Mesothelial cell of epicardium (in vitro differentiated cells): ENCODE measurements at places on chromosomes 6 and 20.

GRCh38 chr20:11766961-11767360, 150.7 kb upstream of the BTBD3 start:
- H3K4me3 ChIP-seq, result no peak overlapping the region
- no peaks in the 10 kb centered on the region for H3K36me3 ChIP-seq
- peaks cover 25% of the 10 kb centered on the region for H3K4me1 ChIP-seq
- no peak for DNase-seq
- H3K27ac ChIP-seq, result no peak overlapping the region

GRCh38 chr20:41003143-41003935, 25.3 kb upstream of the TOP1 start:
- DNase-seq, result no peak
- peaks cover 1% of the 10 kb centered on the region for H3K36me3 ChIP-seq
- peaks cover 31% of the 10 kb centered on the region for H3K4me1 ChIP-seq
- no peaks in the 10 kb centered on the region for H3K27me3 ChIP-seq
- no peak overlapping the region for H3K4me3 ChIP-seq
- peak overlapping the region; percentile 88 for H3K27ac ChIP-seq

DNA sequence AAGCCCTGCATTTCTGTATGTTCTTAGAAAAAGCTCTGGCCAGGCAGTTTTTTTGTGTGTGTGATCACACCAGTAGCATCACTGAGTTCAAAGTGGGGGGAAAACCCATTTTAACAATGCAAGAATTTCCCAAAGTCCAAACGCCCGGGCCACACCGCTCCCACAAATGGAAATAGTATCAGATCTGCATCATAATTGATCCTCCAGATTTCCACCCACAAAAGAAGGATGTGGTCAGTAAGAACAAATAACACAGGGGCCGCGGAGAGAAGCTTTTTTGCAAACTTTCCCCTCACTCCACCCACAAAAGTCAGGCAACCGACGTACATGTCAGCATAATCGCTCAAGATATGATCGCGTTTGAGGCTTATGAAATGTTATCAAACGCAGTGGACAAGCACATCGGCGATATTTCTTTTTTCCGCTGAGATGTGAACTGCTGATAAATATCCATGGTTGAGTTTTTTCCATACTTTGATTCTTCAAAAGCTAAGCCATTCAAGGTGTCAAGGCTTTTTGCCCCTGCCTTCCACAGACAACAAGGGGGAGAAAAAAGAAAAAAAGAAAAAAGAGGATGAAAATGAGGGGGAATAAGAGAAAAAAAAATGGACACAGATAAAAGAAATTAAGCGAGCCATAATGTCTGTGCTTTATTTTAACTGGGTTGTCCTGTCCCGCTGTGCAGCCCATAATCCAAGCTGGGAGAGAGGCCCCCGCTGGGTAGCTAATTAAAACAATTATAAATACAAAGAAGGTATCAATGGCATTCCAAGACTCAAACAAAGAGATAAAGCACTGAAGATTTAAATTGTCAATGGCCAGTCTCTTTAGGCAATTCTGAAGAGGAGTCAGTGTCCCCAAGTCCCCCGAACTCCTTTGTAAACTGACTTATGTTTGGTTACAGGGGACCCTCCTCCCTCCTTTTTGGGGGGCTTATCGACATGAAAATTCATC, 143.5 kb downstream of the ZFP64 start:
- no peak for DNase-seq
- H3K4me1 ChIP-seq, result peaks cover 21% of the 10 kb centered on the region
- no peaks in the 10 kb centered on the region for H3K27me3 ChIP-seq
- peak overlapping the region; percentile 40 for H3K4me3 ChIP-seq

- peaks cover 54% of the 10 kb centered on the region for H3K4me1 ChIP-seq
- peak overlapping the region; percentile 83 for H3K27ac ChIP-seq
- H3K4me3 ChIP-seq, result no peak overlapping the region
These were observed 17.7 kb downstream of the SNX9 start for GRCh38 chr6:157840776-157841175.

GRCh38 chr6:140806431-140806830, 1326.3 kb upstream of the GJE1 start:
- no peak for DNase-seq
- H3K27me3 ChIP-seq, result no peaks in the 10 kb centered on the region
- H3K36me3 ChIP-seq, result peaks cover 2% of the 10 kb centered on the region
- H3K4me3 ChIP-seq, result no peak overlapping the region

DNA sequence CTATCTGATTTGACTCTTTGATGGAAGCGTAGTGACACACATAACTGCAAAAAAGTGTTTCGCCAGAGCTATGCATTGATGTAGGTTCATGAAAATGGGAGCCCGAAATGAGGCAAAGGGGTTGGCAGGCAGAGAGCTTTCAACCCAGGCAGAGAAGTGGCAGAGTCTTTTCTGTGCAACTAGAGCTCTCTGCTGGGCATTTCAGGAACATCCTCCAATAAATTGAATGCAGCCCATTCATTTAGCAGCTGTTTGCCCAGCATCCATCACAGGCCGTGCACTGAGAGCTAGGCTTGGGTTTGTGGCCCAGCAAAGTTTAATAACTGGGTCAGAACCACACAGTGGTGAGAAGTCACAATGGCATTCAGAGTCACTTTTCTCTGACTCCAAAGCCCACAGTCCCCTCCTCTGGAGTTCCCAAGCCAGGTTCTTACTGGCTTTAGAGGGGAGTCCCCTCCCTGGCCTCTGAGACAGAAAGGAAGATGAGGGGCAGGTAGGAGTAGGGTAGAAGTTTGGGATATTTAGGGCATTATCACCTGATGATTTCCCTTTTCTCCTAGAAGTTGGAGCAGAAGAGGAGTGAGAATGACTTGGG, 31.8 kb upstream of the ELMO2 start:
- H3K36me3 ChIP-seq, result peaks cover 4% of the 10 kb centered on the region
- no peaks in the 10 kb centered on the region for H3K4me1 ChIP-seq
- no peak overlapping the region for H3K27ac ChIP-seq
- no peak for DNase-seq
- H3K4me3 ChIP-seq, result no peak overlapping the region

DNA sequence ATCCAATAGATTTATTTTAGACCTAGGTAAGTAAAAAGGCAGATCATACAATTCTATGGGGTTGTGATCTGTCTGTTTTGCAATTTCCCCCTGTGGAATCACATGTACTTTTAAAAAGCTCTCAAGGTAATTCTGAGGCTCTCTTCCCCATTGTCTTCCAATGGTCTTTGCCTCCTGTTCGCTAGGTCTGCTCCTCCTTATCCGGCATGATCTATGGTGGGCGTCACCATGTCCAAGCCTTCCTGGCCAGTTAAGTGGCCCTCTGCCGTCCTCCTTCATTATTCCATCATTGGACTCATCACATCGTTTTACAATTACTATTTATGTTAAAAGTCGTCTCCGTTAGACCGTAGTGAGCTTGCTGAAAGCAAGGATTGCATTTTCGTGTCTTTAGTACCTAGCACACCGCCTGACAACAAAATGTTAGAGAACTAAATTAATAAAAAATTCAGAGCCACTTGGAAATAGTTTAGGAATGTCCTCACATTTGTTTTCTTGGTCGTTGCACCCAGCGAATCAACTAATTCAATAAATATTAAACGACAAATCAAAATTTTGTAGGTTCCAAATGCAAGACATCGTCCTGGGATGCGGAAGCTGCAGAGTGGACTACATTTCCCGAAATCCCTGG, 2.2 kb upstream of the STXBP5 start:
- no peak for DNase-seq
- H3K27me3 ChIP-seq, result no peaks in the 10 kb centered on the region
- peaks cover 27% of the 10 kb centered on the region for H3K4me1 ChIP-seq
- peak overlapping the region; percentile 98 for H3K27ac ChIP-seq

DNA sequence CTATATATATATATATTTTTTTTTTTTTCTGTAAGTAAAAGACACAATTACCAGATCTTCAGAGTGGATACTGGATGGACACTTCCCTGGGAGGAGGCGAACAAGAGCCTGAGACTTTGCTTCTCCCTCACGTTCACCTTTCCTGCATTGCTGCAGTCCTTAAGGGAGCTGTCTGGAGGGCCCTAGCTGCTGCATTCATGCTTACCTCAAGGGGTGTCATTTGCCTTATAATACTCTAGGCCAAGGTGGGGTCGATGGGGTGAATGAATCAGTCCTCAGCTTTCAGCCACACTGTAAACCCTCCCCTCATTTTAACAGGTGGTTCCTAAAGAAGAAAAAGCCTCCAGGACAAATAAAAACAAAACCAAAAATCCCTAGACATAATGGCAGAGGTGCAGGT, 34.8 kb upstream of the CD83 start:
- H3K36me3 ChIP-seq, result no peaks in the 10 kb centered on the region
- H3K27ac ChIP-seq, result no peak overlapping the region
- no peak overlapping the region for H3K4me3 ChIP-seq
- DNase-seq, result no peak
- peaks cover 7% of the 10 kb centered on the region for H3K4me1 ChIP-seq

GRCh38 chr6:106939848-106940247, 34.7 kb downstream of the CD24 start:
- no peaks in the 10 kb centered on the region for H3K36me3 ChIP-seq
- no peaks in the 10 kb centered on the region for H3K4me1 ChIP-seq
- no peaks in the 10 kb centered on the region for H3K27me3 ChIP-seq

GRCh38 chr20:23659989-23660837, 22.5 kb upstream of the CST3 start:
- no peak overlapping the region for H3K27ac ChIP-seq
- H3K36me3 ChIP-seq, result no peaks in the 10 kb centered on the region
- no peak for DNase-seq
- H3K27me3 ChIP-seq, result no peaks in the 10 kb centered on the region

DNA sequence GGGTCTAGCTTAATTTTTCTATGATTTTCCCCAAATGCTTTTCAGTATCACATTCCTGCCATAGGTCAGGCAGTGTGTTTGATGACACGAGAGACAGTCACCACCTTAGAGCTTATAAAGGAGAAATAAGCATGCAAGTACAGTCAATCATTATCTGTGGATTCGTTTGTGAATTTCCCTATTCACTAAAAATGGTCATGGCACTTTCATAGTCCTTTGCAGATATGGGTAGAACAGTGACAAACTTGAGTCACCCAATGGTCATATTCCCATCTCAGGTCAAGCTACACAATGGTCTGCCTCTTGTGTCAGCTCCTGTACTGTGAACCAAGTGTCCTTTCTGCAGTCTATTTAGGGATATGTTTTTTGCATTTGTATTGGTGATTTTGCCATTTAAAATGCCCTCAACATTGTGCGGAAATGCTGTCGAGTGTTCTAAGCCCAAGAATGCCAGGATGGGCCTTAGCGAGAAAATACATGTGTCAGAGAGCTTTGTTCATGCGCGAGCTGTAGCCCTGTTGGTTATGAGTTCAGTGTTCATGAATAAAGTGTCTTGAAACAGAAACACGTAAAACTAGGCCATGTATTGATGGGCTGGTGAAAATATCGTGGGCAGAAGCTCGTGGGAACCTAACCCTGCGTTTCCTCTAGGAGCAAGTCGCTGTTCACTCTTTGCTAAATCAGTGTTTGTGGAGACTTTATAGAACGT, 19.8 kb downstream of the SUMO4 start:
- no peak overlapping the region for H3K4me3 ChIP-seq
- peaks cover 5% of the 10 kb centered on the region for H3K4me1 ChIP-seq
- H3K27me3 ChIP-seq, result no peaks in the 10 kb centered on the region
- DNase-seq, result no peak
- H3K36me3 ChIP-seq, result peaks cover 15% of the 10 kb centered on the region
